Chondrocyte (in vitro differentiated cells): ENCODE measurements at places on chromosomes 16 and 17. TPM values are rescaled to one million over a fixed set of nuclear protein-coding genes. Genes with fewer than 3 reads are reported as not detected.

GRCh38 chr17:48644910-48645557, 18.9 kb upstream of the HOXB9 start:
- H3K27ac ChIP-seq, result no peak overlapping the region
- peaks cover 3% of the 10 kb centered on the region for H3K4me1 ChIP-seq
- no peak for DNase-seq

- H3K4me3 ChIP-seq, result no peak overlapping the region
- H3K27ac ChIP-seq, result no peak overlapping the region
- H3K4me1 ChIP-seq, result peaks cover 13% of the 10 kb centered on the region
- DNase-seq, result no peak
Measured at GRCh38 chr17:63631626-63632025, 9.4 kb downstream of the MAP3K3 start.

DNA sequence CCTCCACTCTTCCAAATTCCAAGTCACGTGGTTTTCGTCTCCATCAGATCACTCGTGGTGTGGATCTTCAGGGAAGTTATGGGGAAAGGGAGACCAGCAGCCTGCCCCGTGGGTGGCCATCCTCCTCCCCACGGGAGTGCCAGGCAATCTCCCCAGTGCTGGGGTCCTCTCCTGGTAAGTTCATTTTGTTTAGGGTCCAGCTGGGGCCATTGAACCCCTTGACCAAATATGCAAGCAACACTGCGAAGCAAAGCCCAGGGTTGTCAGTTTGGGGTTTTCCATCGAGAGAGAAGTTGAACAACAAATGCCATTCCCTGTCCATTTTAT, 4.1 kb upstream of the LCMT1 start:
- peak overlapping the region; percentile 36 for H3K27ac ChIP-seq
- H3K27me3 ChIP-seq, result no peaks in the 10 kb centered on the region
- peak overlapping the region; percentile 84 for H3K4me3 ChIP-seq
- H3K36me3 ChIP-seq, result no peaks in the 10 kb centered on the region
- no peak for DNase-seq

The KRTAP9-8 gene
- total RNA-seq, result not detected in 3 replicates

The NPIPB9 gene
- total RNA-seq, result 1.1 to 3.2 TPM (median 2.9 TPM) in 3 replicates
